Activated naive CD8-positive, alpha-beta T cell treated with anti-CD3 and anti-CD28 coated beads, Interleukin-2, amount 10 ng/mL, durations not matched to agents 7 days and 5 days (primary cell): ENCODE measurements at places on chromosomes 6 and 20. TPM values are rescaled to one million over a fixed set of nuclear protein-coding genes. Genes with fewer than 3 reads are reported as not detected.

The ADGRB3 gene
- not detected for total RNA-seq

The BPIFA1 gene
- not detected for total RNA-seq

The BACH2 gene
- total RNA-seq = 61.7 TPM

- H3K4me1 ChIP-seq = peaks cover 7% of the 10 kb centered on the region
- peak; percentile 65 for DNase-seq
- peak overlapping the region; percentile 86 for H3K4me3 ChIP-seq
- no peaks in the 10 kb centered on the region for H3K27me3 ChIP-seq
- peaks cover 2% of the 10 kb centered on the region for H3K36me3 ChIP-seq
Measured at GRCh38 chr6:29926413-29927274, 15.7 kb upstream of the HLA-A start.

- H3K4me3 ChIP-seq = peak overlapping the region; percentile 55
Measured at GRCh38 chr6:14734416-14735340, 511.2 kb upstream of the JARID2 start.
